Esophagus muscularis mucosa (tissue), 4 donors: ENCODE measurements at places on chromosomes 5 and 9. TPM values are rescaled to one million over a fixed set of nuclear protein-coding genes. Genes with fewer than 3 reads are reported as not detected.

DNA sequence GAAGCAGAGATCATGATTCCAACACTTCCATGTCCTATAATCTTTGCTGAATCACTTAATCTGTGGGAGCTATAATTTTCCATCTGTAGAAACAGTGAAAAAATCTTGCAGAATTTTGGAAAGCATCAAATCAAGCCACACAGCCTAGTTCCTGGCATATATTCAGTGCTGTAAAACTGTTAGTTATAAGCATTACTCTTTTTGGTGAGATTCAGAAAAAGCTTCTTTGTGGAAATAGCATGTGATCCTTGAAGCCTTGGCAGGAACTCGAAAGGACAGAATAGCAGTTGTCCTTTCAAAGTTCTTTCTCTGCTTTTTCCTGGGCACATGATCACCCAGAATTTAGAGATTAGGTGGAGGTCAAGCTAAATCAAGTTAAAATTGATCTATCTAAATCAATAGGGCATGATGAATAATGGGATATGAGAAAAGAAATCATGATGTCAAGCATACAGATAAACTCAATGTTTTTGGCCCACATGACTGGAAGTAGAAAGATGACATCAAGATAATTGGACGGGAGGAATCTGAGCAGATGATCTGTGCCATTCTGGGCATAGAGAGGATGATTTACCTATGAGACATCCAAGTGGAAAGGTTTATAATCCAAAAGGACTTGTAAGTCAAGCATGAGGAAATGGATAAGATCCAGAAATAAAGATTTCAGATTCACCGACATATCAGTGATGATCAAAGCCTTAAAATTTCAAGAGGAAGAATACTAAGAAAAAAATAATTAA lies 73.1 kb downstream of the TMEM232 start:
- DNase-seq = no peak

- DNase-seq = no peak
Observed at GRCh38 chr5:82307451-82307850, 29.3 kb upstream of the RPS23 start.

GRCh38 chr5:154494036-154494435 lies 16.0 kb upstream of the HAND1 start:
- no peak for DNase-seq

GRCh38 chr5:170273968-170274710 lies 23.4 kb downstream of the LCP2 start:
- DNase-seq = no peak

- DNase-seq = no peak
Observed at GRCh38 chr5:56269216-56269927, 36.2 kb upstream of the ANKRD55 start.

- DNase-seq = no peak
Observed at GRCh38 chr9:94979904-94980507, 253.5 kb downstream of the AOPEP start.

DNA sequence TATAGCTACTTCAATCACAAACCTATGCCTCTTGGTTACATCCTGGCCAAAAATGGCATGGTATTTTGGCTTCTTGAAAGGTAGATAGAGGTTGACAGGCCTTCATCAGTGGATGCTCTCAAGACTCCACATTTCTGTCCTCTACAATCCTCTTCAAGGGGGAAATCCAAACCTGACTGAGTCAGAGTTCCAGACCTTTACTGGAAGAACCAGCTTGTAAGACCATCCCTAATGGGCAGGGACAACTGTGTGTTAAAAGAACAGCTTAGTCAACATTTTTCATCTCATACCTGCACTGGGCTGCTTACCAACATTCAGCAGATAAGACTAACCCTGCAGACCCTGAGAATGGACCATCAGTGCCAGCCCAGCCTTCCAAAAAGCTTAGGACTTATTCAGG lies 155.7 kb downstream of the CDK5RAP2 start:
- no peak for DNase-seq

DNA sequence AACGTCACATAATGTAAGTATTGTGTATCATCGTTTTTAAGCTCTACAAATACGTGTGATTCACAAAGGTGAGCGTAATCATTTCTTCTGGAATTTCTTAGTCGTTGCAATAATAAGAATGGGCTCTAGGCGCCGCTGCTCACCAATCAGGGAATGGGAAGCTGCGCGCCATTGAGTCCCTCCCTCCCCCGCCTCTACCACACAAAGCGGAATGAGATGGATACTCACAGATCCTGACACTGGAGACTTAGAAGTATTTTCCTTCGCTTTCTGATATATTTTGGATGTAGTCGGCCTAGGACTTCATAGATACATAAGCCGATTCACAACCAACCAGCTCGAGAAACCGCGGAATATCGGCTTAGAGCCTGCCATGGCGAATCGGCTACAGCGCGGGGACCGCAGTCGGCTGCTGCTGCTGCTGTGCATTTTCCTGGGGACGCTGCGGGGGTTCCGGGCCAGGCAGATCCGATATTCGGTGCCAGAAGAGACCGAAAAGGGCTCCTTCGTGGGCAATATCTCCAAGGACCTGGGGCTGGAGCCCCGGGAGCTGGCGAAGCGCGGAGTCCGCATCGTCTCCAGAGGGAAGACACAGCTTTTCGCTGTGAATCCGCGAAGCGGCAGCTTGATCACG lies at the start of gene PCDHGA11:
TSS of gene PCDHGA11 (plus strand) at position 197 of the 634 bp plus-strand sequence. CDS start at position 374, 177 bp downstream.
- peak; percentile 90 for DNase-seq

DNA sequence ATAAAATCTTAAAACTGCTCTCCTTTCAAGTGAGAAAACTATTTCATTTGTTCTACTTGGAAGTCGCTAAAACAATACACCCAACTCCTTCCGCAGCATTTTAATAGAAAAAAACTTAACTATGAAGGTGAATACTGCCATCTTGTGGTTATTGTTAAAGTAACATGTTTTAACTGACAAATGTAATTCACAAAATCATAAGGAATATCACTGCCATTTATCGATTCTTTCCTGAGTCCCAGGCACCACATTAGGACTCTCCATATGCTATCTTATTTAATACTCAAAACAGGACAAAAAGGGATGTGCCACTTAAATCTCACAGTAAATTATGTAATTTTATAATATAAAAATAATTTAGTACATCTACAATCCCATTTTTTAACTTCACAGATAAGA lies 130.5 kb upstream of the ITGA1 start:
- DNase-seq = no peak

DNA sequence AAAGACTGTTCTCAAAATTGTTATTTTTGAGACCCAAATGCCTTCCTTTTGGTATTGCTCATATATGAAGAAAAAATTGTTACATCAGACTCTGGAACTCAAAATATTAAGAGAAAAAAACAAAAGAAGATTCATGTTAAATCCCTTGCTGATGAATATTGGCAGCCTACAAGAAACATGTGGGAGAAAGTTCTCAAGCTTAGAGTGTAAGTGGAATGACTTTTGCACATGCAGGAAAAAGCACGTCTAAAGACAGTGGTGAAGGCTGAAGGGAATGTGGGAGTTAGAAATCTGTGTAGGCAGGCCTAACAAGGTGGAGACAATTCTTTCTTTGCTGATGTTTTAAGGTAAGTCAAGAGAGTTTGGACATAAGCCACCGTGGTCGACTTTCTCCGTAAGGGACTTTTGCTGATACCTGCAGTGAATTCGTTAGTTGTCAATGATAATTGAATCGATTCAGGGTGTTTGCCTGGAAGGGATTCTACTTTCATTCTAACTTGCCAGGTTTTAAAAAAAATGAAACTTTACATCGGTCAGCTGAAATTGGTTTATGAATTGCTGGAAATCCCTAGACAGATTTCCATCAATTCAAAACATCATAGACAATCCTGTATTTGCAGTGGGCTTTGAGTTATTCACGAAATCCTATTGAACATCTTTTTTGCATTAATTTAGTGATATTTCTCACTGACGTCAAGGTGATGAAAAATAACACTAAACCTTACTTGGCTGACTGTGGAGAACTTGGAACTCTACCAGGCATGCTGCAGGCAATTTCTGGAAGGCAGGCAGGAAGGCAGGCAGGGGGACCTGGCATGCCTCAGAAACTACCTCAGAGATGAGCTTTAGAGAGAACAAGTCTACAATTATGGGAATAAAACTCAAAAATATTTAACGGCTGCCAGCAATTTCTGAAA lies 359.1 kb upstream of the ADAMTSL1 start:
- DNase-seq = no peak

Gene CDKN2A
- total RNA-seq = 6.0 TPM

Gene SPINK13
- not detected for total RNA-seq

Gene GRXCR2
- not detected for total RNA-seq

Gene DOCK8
- total RNA-seq = 49.9 TPM
